Trophoblast cell (in vitro differentiated cells and primary cell): ENCODE measurements at places on chromosomes 16 and 17.

GRCh38 chr17:75925103-75925502, 15.7 kb downstream of the FBF1 start:
- DNase-seq: no peak

- no peak for DNase-seq
Observed at GRCh38 chr17:62062302-62062701, 2.8 kb downstream of the MED13 start.

- no peak for DNase-seq
Observed at GRCh38 chr16:2197765-2198164, 1.4 kb upstream of the CASKIN1 start.

GRCh38 chr17:58913552-58913951, 157.9 kb downstream of the PPM1E start:
- DNase-seq: peak; percentile 10

DNA sequence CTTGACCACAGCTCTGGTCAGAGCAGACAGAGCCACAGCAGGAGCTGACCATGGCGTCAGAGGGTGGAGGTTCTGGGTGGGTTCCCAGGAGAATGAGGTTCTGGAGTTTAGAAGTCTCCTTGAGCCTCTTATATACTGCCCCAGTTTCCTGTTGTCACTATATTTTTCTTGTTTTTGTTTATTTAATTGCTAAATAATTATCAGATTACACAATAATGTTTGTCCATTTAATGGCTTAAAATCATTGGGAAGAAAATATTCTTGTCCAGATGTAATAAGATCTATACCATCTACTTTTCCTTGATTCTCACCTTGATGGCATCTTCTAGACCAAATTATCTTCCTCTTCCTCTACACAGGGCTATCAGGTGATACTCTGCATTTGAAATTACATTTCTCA, at the start of gene KRTAP4-3:
TSS of gene KRTAP4-3 (minus strand) at position 101 of the 400 bp plus-strand sequence. CDS start at position 52, 49 bp downstream.
- DNase-seq: no peak

GRCh38 chr17:29368926-29369325, 21.2 kb upstream of the TAOK1 start:
- DNase-seq: no peak

DNA sequence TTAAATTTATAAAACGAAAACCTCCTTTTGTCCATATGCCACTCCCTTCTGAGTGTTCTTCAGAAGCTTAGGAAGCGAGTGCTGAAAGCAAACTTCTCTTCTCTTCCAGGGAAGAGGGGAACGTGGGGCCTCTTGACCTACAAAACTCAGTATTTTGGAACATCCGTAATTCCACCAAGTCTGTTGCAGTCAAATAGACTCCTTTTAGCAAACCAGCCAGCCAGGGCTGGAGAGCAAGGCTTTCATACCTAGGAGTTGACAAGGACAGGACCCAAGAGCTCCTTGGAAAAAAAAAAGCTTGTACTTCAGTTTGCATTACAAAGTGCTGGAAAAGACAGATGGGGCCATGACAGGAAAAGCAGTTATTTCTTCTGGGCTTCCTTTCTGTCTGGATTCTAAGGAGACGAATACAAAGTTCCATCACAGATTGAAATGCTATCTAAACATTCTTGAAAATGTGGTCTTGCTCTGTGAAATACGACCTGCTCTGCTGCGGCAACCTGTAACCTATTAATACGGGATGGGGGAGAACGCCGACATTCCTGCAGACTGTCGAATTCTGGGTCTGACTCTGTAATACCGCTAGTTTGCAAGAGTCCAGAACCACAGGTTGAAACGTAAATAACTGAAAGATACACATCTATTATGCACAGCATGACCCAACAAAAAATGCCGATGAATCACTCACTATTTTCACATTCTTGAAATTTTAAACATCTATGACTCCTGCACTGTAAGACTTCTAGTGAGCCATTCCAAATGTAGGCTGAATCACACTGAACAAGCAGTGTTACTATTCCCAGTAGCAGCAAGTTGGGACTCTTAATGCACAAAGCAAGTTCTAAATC, 20.6 kb downstream of the VPS53 start:
- DNase-seq: peak; percentile 99

DNA sequence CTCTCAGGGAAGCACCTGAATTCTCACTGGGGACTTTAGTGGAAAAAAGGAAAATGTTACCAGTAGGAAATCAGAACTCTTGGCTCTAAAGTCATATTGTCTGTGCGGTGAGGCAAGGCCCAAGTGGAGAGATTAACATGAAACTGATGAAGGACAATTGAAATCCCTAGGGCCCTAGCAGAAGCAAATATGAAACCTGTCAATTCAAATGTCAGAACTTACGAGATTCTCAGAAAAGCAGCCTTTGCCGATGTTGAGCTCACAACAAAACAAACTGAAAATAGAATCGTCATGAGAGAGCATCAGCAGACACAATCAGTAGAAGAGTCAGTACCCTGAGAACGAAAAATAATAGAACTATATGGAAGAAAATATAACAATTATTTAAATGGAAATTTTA, 108.8 kb downstream of the ELAC2 start:
- peak; percentile 9 for DNase-seq

GRCh38 chr16:80390871-80391489, 149.8 kb upstream of the DYNLRB2 start:
- DNase-seq: no peak

- DNase-seq: no peak
Observed at GRCh38 chr16:89951509-89951908, 3.0 kb downstream of the DEF8 start.

- peak; percentile 69 for DNase-seq
Observed at GRCh38 chr17:41413982-41414381, 10.4 kb downstream of the KRT37 start.

GRCh38 chr16:8964462-8964861, 756 bp upstream of the USP7 start:
- DNase-seq: no peak

- no peak for DNase-seq
Observed at GRCh38 chr17:20234276-20234675, 225.1 kb downstream of the SPECC1 start.

- no peak for DNase-seq
Observed at GRCh38 chr17:60149691-60150582, at the start of gene CA4. Gene CA4 (plus strand): TSS chr17:60149973. CDS start chr17:60150035, 62 bp downstream.

DNA sequence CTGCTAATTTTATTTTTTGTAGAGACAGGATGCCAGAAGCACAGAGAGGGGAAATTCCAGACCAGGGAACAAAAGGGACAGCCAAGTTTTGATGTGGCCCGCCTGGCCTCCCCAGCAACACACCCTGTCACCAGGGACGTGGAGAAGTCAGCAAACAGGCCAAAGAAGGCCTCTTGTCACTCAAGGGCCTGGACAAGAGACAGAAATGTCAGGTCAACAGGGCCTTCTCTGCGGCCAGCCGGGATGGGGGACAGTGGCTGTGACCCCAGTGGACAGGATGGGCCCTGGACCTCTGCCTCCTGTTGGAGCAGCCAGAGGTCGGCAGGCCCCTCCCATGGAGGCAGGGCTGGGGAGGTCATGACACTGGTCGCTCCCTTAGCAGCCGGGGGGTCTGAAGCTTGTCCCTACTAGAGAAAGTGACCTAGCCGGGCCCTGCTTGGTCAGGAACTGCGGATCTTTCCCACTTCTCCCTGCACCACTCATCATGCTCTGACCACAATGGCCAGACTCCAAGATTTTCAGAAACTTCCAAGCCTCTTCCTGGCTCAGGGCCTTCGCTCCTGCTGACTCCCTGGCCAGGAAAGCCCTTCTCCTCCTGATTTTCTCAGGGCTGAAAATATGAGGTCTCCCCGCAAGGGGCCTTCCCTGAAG, 9.2 kb upstream of the TVP23A start:
- DNase-seq: no peak

DNA sequence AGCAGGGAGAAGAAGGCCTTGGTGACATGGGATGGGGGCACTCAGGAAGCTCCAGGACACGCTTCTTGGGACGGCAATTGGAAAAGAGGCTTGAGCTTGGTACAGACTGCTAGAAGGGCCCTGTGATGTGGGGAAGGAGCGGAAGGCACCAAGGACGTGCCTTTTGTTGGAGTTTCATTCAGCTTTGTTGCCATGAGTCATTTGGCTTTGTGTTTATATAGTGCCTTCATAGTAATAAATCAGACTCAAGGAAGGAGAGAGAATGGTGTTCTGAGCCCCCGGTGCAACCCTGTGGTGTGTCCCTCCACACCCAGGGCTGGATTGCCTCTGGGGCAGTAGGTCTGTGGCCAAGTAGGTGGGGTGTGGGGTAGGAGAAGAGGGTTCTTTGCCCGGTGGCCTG, 7.4 kb upstream of the TBX4 start:
- no peak for DNase-seq

DNA sequence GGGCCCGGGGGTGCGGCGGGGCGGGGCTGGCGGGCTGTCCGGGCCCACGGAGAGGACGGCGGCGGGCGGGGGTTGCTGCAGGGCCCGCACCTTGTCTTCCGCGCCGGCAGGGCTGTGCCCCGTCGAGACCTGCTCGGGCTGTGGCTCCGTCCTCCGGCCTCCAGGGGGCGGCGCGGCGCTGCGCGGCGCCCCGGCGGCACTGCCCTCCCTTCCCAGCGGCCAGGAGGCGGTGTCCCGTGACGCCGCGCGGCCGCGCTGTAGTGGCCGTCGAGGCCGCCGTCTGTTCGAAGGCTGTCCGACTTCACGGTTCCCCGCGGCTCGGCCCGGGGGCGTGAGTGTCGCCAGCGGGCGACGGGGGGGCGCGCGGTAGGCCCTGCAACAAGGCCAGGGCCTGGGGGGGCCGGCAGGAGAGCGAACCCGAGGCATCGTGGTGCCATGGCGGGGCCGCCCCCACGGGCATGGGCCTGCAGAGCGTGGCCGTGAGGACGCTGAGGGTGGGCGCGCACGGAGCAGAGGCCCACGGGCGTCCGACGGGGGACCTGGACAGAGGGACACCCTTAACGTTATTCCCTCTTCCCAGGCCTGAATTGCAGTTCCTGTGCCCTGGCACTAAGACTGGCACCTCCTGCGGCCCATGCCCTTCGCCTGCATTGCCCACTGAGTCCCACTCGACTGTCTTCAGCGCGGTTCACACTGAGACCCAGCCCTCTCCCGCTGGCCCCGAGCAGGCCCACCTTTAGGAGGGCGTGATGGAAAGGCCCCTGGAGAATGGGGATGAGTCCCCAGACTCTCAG, at the start of gene PLEKHG4:
TSS of gene PLEKHG4 (plus strand) at position 237 of the 794 bp plus-strand sequence. CDS start at position 750, 513 bp downstream.
- peak; percentile 81 for DNase-seq

DNA sequence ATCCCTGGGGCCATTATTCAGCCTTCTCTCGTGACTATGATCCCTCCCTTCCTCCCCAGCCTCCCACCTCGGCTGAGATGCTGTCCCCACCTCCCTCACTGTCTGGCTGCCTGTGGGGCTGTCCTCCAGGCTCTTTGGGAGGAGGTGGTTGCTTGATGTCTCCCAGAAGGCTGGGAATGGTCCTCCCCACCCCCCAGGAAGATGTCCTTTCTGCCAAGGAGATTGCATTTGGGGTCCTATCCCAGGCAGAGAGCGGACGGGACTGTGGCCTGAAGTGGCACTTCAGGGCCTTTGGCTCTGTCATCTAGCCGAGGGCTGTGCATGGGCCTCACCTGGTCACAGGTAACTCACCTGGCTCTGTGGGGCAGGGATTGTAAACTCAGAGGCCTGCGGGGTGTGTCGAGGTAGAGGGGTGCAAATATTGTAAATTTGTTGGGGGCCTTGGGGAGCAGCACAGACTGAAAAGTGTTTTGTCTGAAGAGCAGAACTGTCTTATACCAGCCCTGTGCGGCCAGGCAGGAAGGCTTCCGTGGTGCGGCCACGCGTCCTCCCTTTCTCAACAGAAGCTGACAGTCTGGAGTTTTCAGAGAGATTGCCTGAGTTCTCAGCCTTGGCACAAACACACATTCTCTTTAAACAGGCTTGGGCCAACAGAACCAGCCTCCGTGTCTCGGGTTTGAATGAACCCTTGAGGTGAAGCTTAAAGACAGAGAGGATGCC, 177.9 kb downstream of the SEC14L1 start:
- no peak for DNase-seq

DNA sequence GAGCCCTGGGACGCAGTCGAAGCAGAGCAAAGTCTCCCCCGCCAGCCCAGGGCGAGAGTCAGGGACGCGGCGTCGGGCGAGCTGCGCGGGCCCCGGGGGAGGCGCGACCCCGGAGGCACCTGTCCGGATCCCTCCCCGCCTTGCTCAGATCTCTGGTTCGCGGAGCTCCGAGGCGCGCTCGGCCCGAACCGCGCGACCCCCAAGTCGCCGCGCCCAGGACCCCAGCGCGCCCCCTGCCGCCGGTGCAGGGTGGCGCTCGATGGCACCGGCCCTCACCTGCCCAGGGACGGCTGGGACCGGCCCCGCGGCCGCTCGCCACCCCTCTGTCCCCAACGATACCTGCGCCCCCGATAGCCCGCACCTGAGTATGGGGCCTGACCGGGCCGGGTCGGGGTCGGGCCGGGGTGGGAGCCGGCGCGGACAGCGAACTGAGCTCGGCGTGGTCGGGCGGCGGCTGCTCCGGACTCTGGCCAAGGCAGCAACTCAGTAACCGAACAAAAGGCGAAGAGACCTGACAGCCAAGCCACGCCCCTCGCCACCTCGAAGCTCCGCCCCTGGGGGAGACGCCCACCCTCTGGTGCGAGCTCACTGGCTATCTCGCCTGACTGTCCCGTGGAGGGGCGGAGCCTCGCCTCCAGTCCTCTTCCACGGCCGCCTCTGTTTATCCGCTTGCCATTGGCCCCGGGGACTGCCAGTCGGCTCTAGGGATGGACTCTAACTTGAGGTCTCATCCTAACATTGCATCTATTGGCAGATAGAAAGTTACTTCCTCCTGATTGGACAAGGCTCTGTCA, at the start of gene JUP:
TSS of gene JUP (minus strand) at position 485 of the 794 bp plus-strand sequence. CDS start 14,857 bp downstream, outside the sequence.
- peak; percentile 100 for DNase-seq

DNA sequence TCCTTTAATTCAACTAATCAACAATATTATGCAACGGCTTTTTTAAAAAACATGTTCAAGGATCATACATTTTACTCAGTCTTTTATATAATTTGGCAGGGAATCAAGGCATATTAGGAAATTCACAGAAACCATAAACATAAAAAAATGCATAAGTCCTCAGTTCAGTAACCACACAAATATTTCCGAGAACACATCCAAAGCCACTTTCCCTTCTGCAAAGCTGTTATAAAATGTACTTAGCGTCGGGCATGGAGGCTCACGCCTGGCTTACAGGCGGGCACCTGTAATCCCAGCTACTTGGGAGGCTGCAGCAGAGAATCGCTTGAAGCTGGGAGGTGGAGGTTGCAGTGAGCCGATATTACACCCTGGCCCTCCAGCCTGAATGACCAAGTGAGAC, 9.7 kb upstream of the ZC3H7A start:
- DNase-seq: no peak

DNA sequence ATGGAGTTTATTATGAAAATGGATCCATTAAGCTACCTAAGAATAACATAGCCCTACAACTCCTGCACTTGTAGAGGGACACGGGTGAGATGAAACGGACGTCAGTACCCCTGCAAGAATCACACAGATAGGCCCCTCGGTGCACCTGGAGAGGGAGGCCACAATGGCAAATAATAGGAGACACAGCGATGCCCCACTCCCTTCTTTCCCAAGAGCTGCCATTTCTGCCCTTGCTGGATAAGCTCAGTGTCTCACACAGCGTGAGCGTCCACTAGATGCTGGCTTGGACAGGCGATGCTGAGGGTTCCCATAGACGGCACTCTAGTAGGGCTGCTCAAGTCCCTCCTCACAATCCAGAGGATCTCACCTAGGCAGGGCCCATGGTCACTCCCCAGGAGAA, 67.8 kb downstream of the ADCY9 start:
- DNase-seq: no peak

GRCh38 chr17:13631529-13631928, 29.8 kb upstream of the HS3ST3A1 start:
- peak; percentile 82 for DNase-seq

GRCh38 chr17:66466840-66467367, 164.5 kb downstream of the PRKCA start:
- peak; percentile 95 for DNase-seq
